Stimulated activated CD4-positive, alpha-beta T cell treated with anti-CD3 and anti-CD28 coated beads, Interleukin-1b, Interleukin-23, amount 100 ng/mL, for 48 hours (primary cell): ENCODE measurements at places on chromosomes 5 and 9.

GRCh38 chr9:4197548-4197947, 102.3 kb downstream of the GLIS3 start:
- DNase-seq: peak; percentile 8

DNA sequence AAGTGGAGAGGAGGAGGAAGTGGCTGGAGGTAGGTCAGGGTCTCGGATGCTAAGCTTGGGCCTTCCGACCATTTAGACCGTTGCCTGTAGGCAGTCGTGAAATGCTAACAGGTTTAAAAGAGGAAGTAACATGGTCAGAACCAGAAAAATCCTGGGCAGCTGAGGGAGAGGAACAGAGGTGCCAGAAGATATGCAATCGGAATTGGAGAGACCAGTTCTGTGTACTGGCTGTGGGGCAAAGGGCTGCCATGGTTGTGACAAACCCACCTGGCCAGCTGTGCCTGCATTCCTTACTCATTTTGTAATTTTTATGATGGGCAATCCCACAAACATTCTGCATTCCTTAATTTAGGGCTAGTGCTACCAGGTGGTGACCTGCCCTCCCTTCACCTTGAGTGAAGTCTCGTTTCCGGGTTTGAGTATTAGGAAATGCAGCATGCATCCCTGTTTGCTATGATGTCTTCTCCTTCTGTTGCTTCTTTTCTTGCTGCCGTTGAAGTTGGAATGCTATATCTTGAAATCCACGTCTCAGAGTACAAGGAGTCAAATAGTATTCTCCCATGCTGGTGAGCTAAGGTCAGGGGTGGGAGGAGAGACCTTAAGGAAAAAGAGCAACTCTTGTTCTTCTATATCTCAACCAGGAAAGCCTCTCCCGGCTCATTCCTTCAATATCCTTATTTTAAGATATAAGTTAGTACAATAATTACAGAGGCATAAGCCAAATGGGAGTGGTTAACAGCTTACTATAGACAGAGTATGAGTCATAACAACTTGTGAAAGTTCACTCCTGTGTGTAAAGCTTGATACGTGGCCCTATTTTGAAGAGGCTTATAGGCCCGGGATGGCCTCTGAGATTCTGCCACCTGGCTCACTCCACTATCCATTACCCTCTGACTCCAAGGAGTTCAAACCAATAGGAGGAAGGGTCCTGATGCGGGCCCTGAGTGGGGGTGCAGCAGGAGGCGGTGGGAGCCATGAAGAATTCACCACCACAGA, 37.0 kb downstream of the B4GALT1 start:
- DNase-seq: peak; percentile 13

DNA sequence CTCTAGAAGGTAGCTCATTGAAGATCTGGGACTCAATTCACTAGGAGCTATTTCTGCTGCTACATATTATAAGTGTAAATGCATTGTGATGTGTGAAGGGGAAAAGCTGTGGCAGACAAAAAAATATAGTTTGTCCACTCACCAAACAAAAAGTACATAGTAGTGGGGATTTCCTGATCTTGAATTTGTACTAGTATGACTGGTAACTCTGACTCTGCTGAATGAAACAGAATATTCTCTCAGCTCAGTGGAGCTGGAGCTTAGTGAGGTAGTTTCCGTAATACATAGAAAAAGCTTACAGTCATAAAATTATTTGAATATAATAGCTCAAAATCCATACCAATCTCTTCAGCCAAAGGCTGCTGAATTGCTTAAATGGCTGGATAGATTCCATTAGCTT, 455.6 kb upstream of the CD180 start:
- no peak for DNase-seq

- DNase-seq: no peak
Measured at GRCh38 chr9:84169240-84169639, 171.3 kb downstream of the SLC28A3 start.

- DNase-seq: no peak
Measured at GRCh38 chr5:5341531-5342292, 80.8 kb upstream of the ICE1 start.

GRCh38 chr9:35452481-35452880, 37.4 kb upstream of the RUSC2 start:
- no peak for DNase-seq

- no peak for DNase-seq
Measured at GRCh38 chr5:139946006-139946405, 97.1 kb downstream of the NRG2 start.

- DNase-seq: no peak
Measured at GRCh38 chr5:1836176-1836890, 35.1 kb downstream of the NDUFS6 start.

- DNase-seq: no peak
Measured at GRCh38 chr5:155735388-155735787, 591.6 kb upstream of the SGCD start.

GRCh38 chr9:114033397-114034103, 44.5 kb downstream of the AMBP start:
- DNase-seq: no peak

DNA sequence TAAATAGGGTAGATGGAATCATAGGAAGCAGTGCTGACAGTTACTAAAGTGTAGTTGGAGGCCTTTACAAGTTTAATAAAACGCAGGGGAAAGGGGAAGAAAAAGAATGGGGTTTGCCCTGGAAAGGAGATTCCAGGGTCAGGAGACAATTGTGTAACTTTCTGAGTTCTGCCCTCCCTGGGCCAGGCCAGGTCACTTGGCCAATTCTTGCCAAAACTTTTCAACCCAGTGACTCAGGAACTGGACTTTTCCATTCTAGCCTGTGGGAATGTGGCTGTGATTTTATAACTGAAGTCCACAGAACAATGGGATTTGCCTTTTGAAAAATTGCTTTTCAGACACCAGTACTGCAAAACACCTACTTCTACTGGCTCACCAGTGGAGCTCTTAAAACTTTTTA, 289.8 kb upstream of the ANKRD55 start:
- DNase-seq: no peak

DNA sequence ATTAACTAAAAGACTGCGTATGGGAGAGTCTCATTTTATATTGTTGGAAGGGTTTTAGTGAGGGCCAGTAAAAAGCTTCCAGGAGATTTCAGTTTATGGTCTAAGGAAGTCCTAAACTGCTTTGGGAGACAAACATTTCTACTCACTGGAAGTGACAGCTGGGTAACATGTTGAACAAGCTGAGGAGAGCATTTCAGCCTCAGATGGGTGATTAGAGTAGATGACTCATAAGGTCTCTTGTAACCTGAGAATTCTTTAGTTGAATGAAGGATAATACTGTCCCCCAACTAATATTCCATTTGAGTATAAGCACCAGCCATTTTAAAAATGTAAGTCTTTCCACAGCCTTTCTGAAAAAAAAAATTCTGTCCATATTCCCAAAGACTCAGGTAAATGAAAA, 218.0 kb upstream of the C9orf72 start:
- DNase-seq: no peak
